Mesothelial cell of epicardium (in vitro differentiated cells): ENCODE measurements at places on chromosomes 5 and 9.

GRCh38 chr5:150945947-150946346 is 41.2 kb upstream of the ZNF300 start:
- no peak for DNase-seq

DNA sequence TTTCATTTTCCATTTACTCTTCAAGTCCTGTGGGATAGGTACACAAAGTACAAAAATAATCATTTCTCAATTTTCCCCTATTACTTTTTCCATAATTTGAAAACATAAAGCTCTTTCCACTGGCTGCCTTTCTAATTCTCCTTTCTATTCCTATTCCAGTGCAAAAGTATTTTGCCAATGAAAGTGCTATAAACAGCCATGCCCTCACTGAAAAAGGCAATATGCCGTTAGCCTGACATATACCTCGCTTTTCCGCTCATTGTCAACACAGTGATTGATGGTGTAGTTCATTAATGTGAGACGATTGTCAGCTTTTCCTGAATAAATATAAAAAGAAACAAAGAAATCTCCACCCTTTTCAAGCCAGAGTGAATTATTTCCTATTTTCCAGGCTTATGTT is 97.5 kb downstream of the EBF1 start:
- DNase-seq: no peak

GRCh38 chr5:112563169-112563826 is 144.2 kb upstream of the EPB41L4A start:
- DNase-seq: no peak

GRCh38 chr5:124670722-124671184 is 75.7 kb downstream of the ZNF608 start:
- DNase-seq: no peak
